ENCODE measurements at places on chromosomes 6 and 20.

DNA sequence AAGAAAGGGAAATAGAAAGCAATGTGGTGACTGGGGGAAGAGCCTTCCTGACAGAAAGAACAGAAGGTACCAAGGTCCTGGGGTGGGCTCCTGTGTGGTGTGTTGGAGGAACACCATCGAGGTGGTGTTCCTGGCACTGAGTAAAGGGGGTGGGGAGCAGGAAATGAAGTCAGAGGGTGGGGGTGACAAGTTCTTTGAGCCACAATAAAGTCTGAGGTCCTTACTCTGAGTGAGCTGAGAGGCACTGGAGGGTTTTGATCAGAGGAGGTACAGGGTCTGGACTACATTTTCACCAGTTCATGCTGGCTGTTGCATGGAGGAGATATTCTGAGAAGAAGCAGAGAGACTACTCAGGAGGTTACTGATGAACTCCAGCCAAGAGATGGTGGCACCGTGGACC lies 198.2 kb downstream of the GMPR start:
- DNase-seq: no peak

DNA sequence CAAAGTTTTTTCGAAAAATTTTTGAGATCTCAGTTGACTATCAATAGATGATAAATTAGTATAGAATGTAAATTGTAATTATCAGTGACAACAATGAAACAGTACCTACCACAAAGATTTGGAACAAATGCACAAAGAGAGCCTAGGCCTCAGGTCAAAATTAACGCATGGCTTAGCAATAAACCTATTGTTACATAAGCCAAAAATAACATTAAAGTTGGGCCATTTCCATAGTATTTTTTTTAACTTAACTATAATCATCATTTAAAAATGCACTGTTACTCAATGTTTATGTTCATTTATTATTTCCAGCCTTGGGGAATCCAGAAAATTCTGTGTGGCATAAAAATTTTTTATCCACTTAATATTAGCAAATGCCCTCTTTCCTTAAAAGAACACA lies 117.0 kb downstream of the EPB41L2 start:
- DNase-seq: no peak

GRCh38 chr6:35583893-35584688 lies 71.4 kb upstream of the TULP1 start:
- peak; percentile 41 for DNase-seq

- DNase-seq: no peak
Observed at GRCh38 chr6:111823831-111824607, 49.2 kb downstream of the FYN start.

GRCh38 chr20:46708172-46708860 lies 1.1 kb upstream of the SLC2A10 start:
- DNase-seq: no peak

GRCh38 chr20:42435230-42435629 lies 754.5 kb downstream of the PTPRT start:
- DNase-seq: no peak

DNA sequence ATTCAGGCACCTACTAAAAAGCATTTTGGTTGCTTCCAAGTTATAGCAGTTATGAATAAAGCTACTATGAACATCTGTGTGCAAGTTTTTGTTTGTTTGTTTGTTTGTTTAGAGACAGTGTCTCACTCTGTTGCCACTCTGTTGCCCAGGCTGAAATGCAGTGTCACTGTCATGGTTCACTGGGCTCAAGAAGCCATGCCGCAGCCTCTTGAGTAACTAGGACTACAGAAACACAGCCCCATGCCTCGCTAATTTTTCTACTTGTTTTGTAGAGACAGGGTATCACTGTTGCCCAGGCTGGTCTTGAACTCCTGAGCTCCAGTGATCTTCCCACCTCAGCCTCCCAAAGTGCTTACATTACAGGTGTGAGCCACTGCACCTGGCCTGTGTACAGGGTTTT lies 795.9 kb downstream of the EPHA7 start:
- DNase-seq: no peak

GRCh38 chr6:44232676-44233566 lies 9.5 kb downstream of the SLC29A1 start:
- DNase-seq: no peak

DNA sequence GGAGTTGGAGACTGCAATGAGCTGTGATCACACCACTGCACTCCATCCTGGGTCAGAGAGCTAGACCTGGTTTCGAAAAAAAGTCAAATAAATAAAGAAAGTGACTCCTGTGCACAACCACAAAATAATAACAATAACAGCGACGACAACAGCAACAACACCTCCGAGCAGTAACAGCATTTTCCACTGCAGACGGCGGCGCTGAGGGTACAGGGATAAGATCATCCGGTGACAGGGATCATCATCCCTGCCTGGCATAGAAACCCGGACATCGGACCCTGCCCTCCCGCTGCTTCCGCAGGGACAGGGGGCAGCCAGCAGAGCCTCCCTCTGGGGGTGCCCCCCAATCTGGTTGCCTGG lies 11.5 kb downstream of the SRXN1 start:
- no peak for DNase-seq

GRCh38 chr6:90319044-90319443 lies 22.4 kb upstream of the BACH2 start:
- DNase-seq: no peak

GRCh38 chr20:45459606-45460005 lies 9.9 kb upstream of the WFDC2 start:
- no peak for DNase-seq

- no peak for DNase-seq
Observed at GRCh38 chr6:14059791-14060436, 57.7 kb upstream of the CD83 start.

GRCh38 chr6:1689141-1689540 lies 79.4 kb downstream of the FOXC1 start:
- no peak for DNase-seq

- DNase-seq: no peak
Observed at GRCh38 chr6:73929405-73929804, 233.4 kb downstream of the CD109 start.

GRCh38 chr6:80962382-80962781 lies 790.1 kb downstream of the TENT5A start:
- no peak for DNase-seq

DNA sequence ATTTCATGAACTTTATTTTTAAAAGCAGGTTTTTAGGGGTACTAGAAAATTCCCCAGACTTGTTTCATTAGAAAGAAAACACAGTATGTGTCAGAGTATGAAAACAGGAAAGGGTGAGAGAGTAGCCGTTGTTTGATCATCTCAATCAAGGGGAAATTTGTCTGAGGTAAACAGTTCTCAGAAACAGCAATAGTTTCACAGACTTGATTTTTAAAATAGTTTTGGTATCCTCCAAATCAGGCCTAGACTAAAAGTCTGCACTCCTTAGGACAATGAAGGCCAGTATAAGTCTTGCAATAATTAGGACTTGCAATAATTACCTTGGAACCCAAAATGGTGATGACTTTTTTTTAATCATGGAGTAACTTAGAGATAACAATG lies 176.6 kb upstream of the TAB2 start:
- no peak for DNase-seq

- no peak for DNase-seq
Observed at GRCh38 chr6:39195792-39196385, 33.4 kb downstream of the KCNK5 start.

DNA sequence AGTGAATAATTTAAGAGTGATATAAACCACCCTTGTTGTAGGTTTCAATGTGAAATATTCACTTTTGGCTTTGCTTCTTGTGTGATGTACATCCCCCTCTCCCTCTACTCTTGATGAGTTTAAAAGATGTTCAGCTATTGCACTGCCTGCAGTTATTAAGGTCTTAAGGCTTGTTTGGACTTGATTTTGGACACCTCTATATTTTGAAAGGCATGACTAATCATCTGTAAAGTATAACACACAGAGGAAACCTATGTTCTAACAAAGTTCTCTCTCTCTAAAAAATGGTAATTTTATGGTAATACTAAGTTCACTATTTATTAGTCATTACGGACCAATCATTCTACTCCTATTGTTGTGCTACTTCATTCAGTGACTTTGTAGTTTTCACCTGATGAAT lies 1719.9 kb downstream of the GRIK2 start:
- no peak for DNase-seq

DNA sequence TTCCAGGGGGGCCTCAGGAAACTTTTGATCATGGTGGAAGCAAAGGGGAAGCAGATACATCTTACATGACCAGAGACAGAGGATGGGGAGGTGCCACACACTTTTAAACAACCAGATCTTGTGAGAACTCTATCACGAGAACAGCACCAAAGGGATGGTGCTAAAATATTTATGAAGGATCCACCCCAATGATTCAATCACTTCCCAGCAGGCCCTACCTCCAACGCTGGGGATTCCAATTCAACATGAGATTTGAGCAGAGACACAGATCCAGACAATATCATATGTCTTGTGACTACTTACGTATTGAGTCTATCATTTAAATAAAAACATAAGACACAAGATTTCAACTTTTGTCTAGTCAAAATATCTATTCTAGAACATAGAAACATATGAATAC lies 351.9 kb downstream of the EPM2A start:
- no peak for DNase-seq

DNA sequence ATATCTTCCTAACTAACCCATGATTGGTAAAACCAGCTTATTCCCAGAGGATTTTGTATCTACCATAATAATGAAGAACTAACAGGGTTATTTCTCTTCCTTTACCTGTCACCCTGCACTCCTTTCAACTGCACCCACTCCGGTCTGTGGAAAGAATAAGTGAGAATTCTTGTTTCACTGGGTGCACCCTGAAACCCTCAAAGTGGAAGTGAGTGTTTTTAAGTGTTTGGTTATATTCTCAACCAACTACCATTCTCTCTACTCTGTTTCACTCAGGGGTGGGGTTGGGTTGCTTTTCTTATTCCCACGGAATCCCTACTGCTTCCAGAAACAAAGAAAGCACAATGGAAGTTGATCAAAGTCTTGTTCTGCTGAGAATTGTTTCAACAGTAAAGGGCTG lies 42.6 kb upstream of the KHDRBS2 start:
- DNase-seq: no peak

- peak; percentile 4 for DNase-seq
Observed at GRCh38 chr6:38234934-38235682, 404.6 kb downstream of the BTBD9 start.

GRCh38 chr20:47765691-47766594 lies 19.3 kb downstream of the SULF2 start:
- DNase-seq: no peak

DNA sequence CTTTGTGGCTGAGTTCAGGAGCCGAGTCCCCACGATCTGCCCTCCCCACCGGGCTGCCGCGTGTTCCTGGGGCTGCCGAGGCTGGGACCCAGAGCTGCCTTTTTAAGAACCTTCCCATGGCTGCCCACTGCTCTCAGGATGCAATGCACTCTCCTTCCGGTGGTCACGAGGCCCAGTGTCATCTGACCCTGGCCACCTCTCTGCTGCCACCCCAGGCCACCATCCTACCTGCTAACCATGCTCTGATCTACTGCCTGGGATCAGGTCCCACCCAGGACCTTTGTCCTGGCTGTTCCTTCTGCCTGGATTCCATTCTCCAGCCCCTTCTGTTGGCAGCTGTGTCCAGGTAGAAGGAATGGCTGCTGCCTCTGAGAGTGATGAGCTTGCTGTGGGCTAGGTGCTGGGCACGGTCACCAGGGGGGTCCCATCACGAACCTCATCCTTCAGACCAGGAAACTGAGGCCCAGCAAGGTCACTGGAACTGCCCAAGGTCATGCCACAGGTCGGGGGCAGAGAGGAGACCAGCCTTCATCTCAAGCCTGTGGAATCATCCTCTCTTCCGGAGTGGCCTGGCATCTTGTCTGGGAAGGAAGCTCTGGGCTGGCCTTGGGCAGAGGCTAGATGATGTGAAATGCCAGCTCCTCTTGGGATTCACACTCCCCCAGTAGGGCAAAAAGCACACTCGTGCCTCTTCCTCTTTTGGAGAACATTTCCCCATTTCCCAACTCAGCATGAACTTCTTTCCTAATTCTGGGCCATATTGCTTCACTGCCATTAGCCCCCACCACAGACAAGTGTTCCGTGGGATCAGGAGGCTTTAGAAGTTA lies 20.5 kb downstream of the PCK1 start:
- DNase-seq: no peak

GRCh38 chr6:33375143-33375671 lies 16.4 kb upstream of the KIFC1 start:
- DNase-seq: no peak

- DNase-seq: no peak
Observed at GRCh38 chr6:72999995-73000394, 225.3 kb downstream of the KHDC1L start.

DNA sequence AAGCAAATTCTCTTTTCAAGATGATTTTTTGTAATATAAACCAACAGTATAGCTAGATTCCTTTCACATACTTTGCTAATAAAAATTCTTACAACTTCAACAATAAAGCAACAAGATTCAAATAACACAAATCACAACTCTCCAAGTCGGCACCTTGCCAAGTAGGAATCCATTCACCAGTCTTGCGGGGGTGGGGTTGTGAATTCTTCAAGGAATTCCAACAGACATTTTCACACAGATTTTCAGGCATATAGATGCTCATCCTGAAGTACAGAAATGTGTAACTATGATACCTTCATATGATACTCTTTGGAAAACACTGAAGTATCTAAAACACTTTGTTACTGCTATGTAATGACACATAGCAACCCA lies 36.5 kb downstream of the SCML4 start:
- no peak for DNase-seq

DNA sequence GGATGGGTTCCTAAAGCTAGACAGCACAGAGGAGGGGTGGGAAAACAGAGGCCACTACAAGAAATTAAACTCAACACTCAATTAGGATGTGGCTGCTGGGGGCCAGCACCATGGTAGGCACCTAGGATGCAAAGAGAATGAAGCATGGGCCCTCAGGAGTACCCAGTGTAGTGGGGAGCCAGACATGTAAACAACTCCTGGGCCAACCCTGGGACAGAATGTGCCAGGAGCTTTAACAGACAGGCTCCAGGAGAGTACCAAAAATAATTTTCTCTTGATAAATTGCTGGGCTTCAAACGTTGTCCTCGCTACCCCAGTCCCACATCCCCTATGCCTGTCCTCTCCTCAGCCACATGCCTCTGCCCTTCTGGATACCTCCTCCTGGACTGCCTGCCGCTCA lies 1.7 kb downstream of the TMEM151B start:
- no peak for DNase-seq

All from stimulated activated naive B cell treated with anti-CD40 and anti-IgM and Interleukin-4, amounts not matched to agents 10 μg/mL and 1 μg/mL and 100 μg/mL, for 72 hours (primary cell).